ENCODE measurements at places on chromosomes 1 and 21.

- DNase-seq, result no peak
These were observed 10.2 kb downstream of the TAS1R2 start for GRCh38 chr1:18849261-18849711.

DNA sequence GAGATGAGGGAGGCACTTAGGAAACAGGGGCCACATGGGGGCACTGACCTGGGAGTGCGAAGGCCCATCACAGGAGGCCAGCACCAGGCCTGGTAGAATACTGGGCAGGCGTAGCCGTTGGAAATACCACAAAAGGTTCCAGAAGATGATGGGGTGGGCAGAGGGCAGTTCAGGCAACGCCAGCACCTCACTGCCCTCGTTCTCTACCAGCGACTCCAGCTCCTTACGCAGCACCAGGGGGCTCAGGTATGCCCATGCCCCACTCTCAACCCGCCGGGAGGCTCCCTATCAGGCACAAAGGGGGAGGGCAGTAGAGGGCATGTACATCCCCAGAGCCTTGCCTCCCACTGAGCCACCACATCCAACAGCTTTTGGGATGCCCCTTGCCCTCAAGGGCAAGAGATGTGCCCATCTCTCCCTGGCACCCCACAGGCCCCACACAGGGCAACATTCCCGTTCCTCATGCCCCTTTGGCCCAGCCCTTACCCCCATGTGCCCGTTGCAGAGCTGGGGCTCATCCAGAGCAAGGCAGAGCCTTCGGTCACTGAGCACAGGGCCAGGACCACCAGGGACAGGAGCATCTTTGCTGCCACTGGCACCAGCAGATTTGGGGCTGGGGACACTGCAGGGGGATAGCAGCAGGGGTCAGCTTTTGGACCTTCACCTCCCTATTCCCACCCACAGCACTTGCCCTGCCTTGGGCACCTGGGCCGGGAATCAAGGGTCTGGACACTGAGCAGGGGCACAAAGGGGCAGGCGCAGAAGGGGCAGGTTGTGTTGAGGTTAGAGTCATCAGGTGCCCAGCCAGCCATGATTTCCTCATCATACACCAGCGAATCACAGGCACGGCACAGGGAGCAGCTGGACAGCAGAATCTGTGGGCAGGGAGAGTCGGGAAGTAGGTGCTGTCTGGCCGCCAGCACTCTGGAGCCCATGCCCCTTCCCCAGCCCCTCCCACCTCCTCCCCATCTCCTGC, 9.7 kb upstream of the GATAD2B start:
- no peak for DNase-seq

- peak; percentile 7 for DNase-seq
These were observed 46.5 kb upstream of the RNF11 start for GRCh38 chr1:51189421-51190073.

DNA sequence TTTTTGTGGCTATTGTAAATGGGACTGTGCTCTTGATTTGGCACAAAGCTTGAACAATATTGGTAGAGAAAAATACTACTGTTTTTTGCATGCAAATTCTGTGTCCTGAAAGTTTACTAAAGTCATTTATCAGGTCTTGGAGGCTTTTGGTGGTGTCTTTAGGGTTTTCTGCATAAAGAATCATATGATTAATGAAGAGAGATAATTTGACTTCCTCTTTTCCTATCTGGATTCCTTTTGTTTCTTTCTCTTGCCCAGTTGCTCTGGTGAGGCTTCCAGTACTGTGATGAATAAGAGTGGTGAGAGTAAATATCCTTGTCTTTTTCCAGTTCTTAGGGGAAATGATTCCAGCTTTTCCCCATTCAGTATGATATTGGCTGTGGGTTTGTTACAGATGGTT, 1166.7 kb downstream of the NCAM2 start:
- no peak for DNase-seq

DNA sequence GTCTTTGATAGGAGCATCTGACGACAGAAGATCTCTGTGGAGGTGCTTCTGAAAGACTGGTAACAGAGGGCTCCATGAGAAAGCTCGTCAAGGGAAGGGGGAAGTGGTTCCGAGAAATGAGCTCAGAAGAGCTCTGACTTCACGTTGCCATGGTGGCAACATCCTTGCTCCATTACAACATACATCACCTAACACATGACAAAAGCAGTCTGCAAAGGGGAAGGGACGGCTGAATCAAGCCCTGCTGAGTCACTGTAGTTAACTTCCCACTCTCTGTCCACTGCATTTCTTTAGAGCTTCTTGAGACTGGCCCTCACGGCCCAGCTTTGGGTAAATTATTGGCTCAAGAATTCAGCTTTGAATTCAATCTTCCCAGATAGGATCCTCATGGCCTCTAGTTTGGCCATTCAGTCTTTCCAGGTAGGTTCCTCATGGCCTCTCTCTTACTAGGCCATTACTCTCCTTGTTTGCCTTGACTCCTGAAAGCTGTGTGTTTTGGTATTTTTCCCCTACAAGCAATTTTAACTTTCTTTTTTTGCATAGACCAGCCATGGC, 88.0 kb upstream of the ZNF648 start:
- no peak for DNase-seq

DNA sequence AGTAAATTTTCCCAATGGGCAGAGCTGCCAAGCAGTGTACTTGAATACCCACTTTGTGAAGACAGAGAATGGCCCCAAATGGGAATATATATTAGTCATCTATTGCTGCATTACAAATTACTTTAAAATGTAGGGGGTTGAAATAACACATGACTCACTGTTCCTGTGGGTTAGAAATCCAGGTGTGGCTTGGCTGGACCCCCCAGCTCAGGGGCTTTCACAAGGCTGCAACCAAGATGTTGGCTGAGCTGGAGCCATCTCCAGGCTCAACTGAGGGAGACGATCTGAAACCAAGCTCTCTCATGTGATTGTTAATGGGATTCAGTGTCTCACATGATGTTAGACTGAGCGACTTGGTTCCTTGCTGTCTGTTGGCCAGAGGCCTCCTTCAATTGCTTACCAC, 33.4 kb upstream of the ARHGAP29 start:
- no peak for DNase-seq

- DNase-seq, result no peak
These were observed 183.5 kb upstream of the ADGRL4 start for GRCh38 chr1:79190074-79190473.

GRCh38 chr1:117250061-117250606, 39.4 kb upstream of the VTCN1 start:
- no peak for DNase-seq

DNA sequence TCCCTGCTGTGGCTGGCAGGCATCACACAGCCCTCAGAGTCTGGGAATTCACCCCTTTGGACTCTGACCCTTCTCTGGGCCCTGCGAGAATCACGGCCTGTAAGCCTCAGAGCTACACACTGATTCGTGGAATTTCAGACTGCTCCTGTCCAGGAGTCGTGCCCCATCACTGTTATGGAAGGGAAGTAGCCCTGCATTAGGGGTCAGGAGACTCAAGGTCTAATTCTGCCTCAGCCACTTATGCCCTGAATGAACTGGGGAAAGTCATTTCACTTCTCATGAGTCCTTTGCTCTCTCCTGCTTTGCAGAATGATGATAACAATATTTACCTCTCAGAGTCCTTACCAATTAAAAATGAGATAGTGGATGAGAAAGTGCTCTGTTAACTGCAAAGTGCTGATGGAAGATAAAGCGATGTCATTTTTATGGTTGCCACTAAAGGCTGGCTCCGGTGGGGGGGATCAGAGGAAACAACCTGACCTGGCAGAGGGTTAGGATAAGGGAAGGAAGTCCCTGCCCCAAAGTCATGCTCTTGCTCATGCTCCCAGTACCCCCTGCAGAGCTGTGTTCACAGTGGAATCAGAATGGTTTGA, 148.6 kb upstream of the CD34 start:
- DNase-seq, result no peak

DNA sequence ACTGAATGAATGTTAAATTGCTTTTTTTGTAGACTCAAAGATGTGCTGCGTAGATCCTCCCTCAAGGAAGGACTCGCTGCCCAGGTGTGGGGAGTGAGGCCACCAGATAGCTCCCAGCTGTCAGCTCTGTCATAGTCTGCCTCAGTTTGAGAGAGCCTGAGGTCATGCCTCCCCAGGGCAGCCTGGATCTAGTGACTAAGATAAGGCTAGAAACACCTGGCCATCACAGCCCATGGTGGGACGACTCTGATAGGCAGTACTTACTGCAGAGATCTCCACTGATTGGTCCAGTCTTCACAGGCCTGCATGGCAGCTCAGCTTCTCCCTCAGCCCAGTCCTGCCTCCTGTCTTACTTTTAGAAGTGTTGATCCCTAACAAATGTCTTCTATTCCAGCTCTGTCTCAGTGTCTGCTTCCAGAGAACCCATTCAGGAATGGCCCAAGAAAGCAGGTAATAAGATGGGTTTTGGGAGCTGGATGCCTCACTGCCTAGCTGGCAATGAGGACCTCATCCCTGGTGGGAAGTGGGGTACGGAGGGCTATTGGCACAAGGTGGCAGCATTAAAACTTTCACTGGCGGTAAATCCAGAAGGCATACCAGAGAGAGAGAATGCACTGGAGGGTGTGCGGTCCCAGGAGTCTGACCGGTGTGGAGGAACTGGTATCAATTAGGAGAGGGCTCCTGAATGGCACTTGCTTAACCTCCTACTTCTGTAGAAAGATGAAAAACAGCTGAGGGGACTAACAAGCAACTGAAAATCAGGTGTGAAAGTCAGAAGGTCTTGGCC, 55.3 kb upstream of the GPR37L1 start:
- no peak for DNase-seq

GRCh38 chr21:32515874-32516273, 69.4 kb downstream of the TCP10L start:
- no peak for DNase-seq
